H1 (cell line): ENCODE measurements at places on chromosomes 2 and 18.

DNA sequence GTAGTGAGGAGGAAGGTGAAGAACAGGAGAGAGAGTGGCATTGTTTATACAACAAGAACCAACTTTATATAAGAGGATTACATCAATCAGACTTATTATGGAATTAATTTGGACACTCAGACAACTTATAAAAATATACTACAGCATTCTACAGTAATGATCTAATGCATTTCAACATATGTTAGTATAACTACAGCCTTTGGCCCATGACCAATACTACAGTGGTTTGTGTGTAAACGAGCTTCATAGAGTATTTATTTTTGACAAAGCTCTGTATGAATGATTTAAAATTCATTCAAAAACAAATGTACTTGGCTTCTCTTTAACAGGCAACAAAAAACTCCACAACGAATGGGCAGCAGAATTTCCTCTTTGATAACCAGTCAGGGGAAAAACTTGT, 72.8 kb downstream of the ZNF521 start:
- no peak for DNase-seq

GRCh38 chr2:169798397-169798717, 314 bp upstream of the SSB start:
- DNase-seq, result no peak

- no peak for DNase-seq
Observed at GRCh38 chr2:212711856-212712255, 173.3 kb upstream of the ERBB4 start.

GRCh38 chr2:159362816-159363251, 76.3 kb upstream of the WDSUB1 start:
- no peak for DNase-seq

GRCh38 chr2:119293900-119294299, 70.3 kb downstream of the STEAP3 start:
- DNase-seq, result no peak

DNA sequence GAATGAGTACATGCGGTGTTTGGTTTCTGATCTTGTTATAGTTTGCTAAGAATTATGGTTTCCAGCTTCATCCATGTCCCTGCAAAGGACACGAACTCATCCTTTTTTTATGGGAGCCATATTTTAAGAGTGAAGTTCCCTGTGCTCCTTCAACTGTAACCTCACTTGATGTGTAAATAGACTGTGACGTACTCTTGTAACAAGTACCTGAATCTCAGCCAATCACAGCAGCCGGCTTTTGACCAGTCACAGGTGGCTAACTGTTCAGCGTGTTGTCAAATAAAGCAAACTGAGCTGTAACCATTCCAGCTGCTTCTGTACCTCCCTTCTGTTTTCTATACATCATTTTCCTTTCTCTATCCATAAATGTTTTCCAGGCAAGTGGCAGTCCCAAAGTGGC, 774.3 kb upstream of the HS6ST1 start:
- no peak for DNase-seq

GRCh38 chr2:158970241-158970751, 1.9 kb downstream of the TANC1 start:
- DNase-seq, result no peak

- DNase-seq, result peak; percentile 74
Observed at GRCh38 chr18:49768051-49768391, 45.3 kb downstream of the ACAA2 start.

- DNase-seq, result no peak
Observed at GRCh38 chr18:25326361-25326952, 25.5 kb downstream of the ZNF521 start.
